ENCODE measurements at places on chromosomes 16 and 17. TPM values are rescaled to one million over a fixed set of nuclear protein-coding genes. Genes with fewer than 3 reads are reported as not detected.

Gene MARCHF10
- total RNA-seq = not detected

Gene TRPV2
- 8.2 TPM for total RNA-seq

Gene ENO3
- total RNA-seq = 746 TPM

Gene UBALD1
- total RNA-seq = 20.6 TPM

Gene KRTAP9-6
- not detected for total RNA-seq

Gene RNF112
- 1.1 TPM for total RNA-seq

Gene MEFV
- 0.28 TPM for total RNA-seq

Gene KRTAP9-8
- not detected for total RNA-seq

Gene CA7
- not detected for total RNA-seq

Gene TSPAN10
- total RNA-seq = 0.24 TPM

Gene RPL38
- 661 TPM for total RNA-seq
